ENCODE measurements at places on chromosomes 11 and 22.

DNA sequence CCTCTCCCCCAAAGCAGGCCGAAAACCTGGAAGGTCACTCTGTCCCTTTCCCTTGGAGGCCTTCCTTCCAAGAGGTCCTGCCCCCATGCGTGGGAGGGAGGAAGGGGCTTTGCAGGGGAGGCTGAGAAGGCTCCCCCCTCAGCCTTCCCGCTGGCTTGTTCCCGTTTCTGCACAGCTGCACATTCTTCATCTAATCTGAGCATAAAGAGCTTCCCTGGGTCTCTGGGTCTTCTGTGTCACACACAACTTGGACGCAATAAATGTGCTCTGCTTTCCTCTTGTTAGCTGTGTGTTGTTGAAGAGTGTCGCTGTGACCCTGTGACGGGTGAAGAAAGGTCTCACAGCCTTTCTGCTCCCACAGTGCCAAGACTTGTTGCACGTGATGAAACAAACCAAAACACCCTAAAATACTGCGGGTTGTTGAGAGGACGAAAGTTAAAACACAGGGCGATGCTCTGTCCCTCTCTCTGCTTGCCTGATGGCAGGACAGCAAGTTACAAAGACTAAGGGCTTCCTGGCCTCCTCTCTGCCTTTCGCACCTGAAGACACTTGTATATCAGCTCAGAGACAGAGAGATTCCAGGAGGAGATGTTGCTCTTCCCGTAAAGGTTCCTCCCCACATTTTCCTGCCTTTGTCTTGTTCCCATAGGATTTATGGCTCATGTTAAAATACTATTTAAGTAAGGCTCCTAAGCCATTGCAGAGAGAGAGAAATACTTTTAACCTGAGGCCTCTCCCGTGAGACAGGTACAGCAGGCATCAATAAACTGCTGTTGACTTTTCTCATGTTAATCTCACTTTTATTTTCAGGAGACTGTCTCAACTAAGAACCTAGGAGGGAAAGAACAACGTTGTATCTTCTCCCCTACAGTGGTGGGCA lies 15.4 kb upstream of the IFITM3 start:
- DNase-seq, result no peak

- DNase-seq, result no peak
These were observed 38.0 kb downstream of the METTL15 start for GRCh38 chr11:28146123-28146751.

GRCh38 chr11:19602406-19602805 lies 110.2 kb upstream of the NAV2 start:
- no peak for DNase-seq

DNA sequence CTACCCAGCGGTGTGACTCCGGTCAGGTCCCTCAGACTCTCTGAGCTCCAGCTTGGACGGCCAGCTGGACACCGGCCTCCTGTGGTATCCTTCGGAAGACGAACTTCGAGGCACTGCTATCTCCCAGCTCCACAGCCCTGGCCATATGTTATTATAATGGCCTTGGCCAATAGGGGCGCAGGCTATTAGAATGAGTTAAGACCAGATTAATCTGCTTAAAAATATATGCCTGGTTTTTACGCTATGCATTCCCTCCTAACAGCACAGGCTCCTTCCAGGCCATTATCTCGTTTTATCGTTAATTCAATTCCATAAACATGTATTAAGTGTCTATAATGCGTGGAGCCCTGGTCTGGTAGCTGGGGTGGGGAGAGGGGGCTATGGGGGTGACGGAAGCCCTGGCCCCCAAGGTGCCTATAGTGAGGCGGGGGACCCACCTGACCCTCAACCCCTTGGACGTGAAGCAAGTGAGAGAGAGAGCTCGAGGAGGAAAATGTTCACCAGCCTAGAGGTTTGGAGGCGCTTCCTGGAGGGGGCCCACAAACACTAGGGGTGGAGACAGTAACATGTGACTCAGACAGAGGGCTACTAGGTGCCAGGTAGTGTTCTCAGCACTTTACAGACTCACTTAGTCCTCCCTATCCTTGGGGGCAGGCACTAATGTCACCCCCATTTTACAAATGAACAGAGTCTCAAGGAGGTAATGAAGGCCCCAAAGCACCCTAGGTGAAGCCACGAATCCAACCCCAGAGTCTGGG lies 37.5 kb upstream of the TCF20 start:
- no peak for DNase-seq

DNA sequence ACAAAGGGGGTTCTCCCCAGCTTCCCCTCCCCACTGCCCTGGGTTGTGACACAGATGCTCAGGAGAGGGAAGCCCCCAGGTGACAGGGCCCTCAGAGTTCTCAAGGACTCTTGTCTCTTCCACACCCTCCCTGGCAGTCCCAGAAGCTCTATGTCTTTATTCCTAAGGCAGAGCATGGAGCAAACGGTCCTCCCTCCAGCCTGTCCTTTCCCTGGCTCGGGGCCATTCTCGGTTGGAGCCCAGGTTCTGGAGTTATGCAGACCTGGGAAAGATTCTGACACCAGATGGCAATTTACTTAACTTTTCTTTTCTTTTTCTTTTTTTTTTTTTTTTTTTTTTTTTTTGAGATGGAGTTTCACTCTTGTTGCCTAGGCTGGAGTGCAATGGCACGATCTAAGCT lies 186.6 kb downstream of the CEP164 start:
- DNase-seq, result no peak

DNA sequence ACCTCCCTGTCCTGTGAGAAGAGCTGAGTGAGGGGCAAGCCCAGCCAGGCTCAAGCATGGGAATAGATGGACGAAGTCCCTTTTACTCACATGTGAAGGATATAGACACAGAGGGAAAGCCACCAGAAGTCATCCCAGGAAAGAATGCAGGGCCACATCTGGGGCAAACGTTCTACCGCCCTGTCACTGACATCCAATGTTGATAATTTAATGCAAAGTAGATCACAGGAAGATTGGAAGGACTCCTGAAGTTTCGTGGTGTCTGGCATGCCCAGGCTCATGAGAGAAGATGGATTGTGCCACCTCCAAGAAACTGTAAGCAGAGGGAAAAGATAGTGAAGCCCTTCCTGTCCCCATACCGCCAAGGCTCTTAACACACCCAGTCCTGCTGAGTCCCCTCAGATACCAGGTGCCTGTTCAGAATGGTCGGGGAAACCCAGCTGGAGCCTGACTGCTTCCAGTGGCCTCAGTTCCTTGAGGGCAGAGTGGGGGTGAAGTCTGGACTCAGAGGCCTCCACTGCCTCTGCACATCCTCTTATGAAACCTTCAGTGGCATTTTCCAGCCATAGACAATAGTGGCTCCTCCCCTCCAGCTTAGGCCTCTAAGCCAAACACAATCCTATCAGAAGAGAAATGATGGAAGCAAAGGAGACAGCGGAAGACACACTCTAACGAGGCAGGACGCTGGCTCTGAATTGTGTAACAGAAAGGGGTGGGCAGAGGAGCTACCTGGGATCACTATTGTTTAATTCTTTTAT lies 7.5 kb upstream of the STK33 start:
- no peak for DNase-seq

Measured in GOT3 (cell line).